Spleen (tissue), 13 donors: ENCODE measurements at places on chromosomes 4 and X. TPM values are rescaled to one million over a fixed set of nuclear protein-coding genes. Genes with fewer than 3 reads are reported as not detected.

DNA sequence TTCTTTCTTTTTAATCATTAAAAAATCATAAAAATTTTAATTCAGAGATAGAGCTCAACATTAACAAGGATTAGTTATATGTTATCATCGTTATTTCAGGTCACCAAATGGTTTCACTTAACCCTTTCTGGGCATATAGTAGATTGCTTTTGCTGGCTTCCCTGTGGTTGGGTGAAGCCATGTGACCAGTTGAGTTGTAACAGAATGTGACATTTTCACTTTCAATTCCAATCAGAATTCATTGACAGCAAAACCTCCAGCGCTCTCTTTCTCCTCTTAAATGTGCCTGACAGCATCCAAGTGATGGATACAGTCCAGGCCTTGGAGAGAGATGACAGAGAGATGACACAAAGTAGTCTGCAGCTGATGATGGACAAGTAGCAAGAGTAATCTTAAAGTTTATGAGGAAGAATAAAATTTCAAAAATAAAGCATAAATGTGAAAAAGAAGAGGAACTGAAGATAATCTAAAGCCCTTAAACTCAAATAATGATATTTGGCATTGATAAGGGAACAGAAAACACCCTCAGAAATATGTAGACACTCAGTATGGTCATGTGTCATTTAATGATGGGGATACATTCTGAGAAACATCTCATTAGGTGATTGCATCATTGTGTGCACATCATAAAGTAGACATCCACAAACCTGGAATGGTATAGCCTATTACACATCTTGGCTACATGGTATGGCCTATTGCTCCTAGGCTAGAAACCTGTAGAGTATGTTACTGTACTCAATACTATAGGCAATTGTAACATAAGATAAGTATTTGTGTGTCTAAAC is 92.3 kb upstream of the QRFPR start:
- DNase-seq = no peak

GRCh38 chrX:8946563-8946962 is 87.4 kb downstream of the FAM9B start:
- no peak for DNase-seq

DNA sequence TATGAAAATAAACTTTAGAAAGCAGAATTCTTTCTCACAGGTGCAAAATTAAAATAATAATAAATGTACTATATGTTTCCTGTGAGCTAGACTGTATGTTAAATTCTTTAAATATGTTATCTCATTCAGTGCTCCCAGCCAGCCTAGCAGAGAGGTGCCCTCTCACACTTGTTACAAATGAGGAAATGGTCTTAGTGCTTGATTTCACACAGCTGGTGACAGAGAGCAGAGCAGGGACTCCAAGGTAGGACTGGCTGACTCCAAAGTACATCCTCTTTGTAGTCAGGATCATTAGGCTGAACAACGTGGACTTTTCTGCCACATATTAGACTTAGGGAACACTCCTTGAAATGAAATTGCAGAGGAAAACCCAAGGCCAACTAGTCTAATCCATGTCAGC is 72.0 kb upstream of the HHIP start:
- DNase-seq = no peak

DNA sequence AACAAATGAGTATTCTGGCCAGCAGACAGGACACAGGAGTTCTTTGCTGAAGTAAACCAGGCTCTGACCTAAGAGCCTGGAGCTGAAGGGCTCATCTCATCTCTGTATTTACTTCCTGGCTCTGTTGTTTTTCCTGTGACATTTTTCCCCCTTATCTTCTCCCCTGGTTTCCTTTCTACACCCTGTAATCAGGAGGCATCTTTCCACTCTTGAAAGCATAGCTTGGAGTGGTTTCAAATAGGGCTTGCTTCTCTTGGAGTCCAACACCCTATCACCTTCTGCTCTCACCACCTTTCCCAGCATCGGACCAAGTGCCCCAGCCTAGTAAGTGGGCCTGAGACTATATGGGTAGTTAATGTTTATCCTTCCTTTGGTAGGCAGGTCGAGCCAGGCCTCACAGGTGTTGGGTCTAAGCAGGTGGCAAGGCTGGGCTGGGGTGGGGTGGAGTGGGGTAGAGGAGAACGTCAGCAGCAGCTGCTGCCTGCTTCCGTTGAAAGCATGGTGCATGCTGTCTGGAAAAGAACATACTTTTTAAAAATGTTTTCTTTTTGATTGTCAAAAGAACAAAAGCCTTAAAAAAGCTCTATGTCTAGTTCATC is 1.2 kb downstream of the DRP2 start:
- no peak for DNase-seq

GRCh38 chr4:42914937-42915336 is 22.4 kb downstream of the GRXCR1 start:
- DNase-seq = no peak

GRCh38 chrX:10008483-10009056 is 41.4 kb downstream of the CLDN34 start:
- DNase-seq = no peak

- no peak for DNase-seq
Observed at GRCh38 chr4:90375081-90375480, 247.9 kb downstream of the CCSER1 start.

DNA sequence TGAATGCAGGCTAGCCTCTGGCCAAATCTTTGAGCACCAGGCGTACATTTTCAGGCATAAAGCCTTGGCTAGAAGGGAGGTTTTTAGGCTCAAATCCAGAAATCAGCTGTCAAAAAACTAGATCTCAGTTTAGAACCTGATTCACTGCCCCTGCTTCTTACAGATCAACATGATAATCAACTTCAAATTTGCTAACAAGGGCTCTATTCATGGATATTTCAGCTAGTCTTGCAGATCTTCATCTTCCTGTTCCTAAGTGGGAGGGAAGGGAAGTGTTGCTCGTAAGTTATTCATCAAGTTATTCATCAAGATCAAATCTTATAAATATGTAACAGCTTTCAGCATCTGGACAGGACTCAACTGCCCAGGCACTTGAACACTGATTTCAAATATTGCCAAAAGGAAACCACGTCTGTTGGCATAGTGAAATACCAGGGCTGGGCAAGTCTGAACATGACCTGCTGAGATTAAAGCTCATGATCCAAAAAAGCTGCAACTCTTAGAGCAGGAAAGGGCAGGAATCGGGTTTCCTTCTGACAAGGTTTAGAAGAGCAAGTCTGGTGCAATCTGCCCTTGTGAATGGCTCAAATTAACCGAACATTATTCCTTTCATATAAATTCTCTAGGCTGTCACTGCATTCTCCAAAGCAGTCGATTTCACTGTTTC is 200.3 kb downstream of the PDGFC start:
- no peak for DNase-seq

- DNase-seq = no peak
Observed at GRCh38 chr4:91470671-91471070, 833.1 kb upstream of the GRID2 start.

GRCh38 chrX:13996650-13997049 is 33.0 kb downstream of the GEMIN8 start:
- DNase-seq = no peak

DNA sequence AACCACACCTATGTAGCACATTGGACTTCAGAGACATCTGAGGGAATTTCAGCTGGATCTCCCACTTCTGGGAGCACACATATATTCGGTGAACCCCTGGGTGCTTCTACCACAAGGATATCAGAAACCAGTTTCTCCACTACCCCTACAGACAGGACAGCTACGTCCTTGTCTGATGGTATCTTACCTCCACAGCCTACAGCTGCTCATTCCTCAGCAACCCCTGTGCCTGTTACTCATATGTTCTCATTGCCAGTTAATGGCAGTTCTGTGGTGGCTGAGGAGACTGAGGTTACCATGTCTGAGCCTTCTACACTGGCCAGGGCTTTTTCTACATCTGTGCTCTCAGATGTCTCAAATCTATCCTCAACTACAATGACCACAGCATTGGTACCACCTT is 45.7 kb downstream of the ADGRG4 start:
- no peak for DNase-seq

DNA sequence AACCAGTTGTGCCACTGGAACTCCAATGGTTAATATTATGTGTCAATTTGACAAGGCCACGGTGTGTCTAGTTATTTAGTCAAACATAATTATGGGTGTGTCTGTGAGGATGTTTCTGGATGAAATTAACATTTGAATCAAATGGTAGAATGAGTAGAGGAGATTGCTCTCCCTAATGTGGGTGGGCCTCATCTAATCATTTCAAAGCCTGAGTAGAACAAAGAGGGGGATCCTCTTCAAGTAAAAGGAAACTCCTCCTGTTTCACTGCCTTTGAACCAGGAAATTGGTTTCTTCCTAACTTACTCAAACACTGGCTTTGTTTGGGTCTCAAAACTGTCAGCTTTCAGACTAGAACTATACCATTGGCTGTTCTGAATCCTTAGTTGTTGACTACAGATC is 1692.1 kb downstream of the PCDH19 start:
- DNase-seq = no peak

GRCh38 chrX:65846974-65847373 is 179.5 kb downstream of the MSN start:
- DNase-seq = no peak

DNA sequence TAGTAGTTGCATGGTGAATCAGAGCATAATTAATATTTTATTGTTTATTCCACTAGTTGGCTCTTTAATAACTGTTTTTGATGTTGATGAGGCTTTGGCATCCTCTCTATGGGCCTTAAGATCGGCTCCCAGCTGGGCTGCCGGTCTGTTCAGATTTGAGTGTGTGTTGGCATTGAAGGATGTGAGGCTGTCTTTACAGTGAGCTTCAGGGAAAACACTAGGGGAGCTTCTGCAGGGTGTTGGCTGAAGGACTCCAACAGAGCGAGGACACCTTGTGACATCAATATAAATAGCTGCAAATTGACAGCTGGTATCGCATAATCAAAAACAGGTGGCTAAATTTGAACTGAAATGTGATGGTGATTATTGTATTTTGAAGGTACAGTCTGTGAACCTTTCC is 322.0 kb downstream of the FSTL5 start:
- no peak for DNase-seq

Gene MAGEA10
- total RNA-seq = not detected

Gene FRMPD3
- total RNA-seq = 0.51 TPM

Gene AMELX
- total RNA-seq = not detected
